Spinal cord (tissue), 10 donors: ENCODE measurements at places on chromosomes 4 and X.

GRCh38 chr4:82126512-82127040, 247.2 kb downstream of the HNRNPD start:
- DNase-seq: no peak

GRCh38 chrX:70479922-70480659, 35.5 kb downstream of the DLG3 start:
- DNase-seq: no peak

DNA sequence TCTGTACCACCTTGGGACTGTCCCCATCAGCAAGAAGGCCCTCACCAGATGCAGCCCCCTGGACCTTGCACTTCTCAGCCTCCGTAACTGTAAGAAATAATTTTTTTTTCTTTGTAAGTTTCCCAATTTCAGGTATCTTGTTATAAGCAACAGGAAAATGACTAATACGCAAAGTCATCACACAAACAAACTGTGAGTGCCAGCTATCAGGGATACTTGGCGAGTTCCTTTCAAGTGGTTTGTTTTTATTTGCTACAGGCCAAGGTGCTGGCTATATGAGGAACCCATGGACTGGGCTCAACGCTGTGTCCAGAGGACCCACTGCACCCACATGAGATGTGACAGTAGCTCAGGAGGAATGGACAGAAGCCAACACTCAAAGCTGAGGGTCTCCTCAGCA, 11.5 kb upstream of the GPM6B start:
- DNase-seq: no peak

DNA sequence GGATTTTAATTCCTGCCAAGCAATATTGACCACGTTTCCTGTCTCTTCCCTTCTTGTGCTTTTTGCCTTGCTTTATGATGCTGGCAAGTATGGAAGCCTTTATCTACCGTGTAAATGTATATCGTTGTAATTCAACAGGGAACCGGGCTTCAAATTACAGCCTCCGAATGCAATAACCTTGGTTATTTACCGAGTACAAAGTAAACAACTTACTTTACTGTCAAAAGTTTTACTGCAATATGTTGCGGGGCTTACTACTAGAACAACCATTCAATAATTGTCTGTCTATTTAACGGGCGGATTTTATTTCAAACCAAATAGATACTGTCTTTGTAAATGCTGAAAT, 73.1 kb downstream of the PALLD start:
- no peak for DNase-seq

DNA sequence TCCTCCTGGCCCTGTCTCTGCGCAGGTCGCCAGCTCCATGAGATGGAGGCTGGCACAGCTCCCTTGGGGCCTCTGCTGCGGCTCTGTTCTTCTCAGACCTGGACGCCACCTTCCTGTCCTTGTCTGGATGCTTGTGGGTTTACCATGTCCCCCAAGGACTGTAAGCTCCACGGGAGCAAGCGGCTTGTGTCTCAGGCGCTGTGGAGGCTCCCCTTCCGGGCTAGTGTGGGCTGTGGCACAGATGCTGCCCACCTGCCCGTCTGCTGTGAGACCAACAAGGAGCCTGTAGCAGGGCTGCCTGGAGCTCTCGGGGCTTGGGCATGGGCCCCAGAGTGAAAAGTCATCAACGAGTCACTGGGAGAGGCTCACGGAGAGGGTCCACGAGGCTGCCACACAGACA, 25.2 kb downstream of the NAT8L start:
- DNase-seq: no peak

DNA sequence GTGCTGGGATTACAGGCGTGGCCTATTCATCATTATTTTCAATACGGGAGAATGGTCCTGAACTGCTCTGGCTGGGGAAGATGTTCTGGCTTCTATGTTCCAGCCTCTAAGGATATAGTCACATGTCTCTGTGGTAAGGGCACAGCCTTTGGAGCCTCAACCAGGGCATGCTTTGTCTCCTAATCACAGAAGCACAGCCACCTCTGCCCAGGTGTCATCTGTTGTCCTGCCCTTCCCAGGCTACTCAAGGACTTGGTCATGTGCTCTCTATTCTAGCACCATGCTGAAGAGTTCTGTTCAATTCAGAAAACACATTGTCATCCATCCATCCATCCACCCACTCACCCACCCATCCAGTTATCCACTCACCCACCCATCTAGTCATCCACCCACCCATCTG, 29.5 kb downstream of the ASMTL start:
- DNase-seq: no peak
